Dorsolateral prefrontal cortex (tissue), 122 donors: ENCODE measurements at places on chromosomes 16 and 17.

- peak; percentile 40 for DNase-seq
These were observed 26.4 kb upstream of the CLEC18A start for GRCh38 chr16:69924777-69925191.

- DNase-seq = no peak
These were observed 33.9 kb downstream of the CYTH1 start for GRCh38 chr17:78748048-78748729.

GRCh38 chr16:89615596-89616090 is 2.2 kb downstream of the DPEP1 start:
- DNase-seq = no peak

GRCh38 chr17:71232801-71233559 is 887.8 kb upstream of the SOX9 start:
- no peak for DNase-seq

GRCh38 chr16:46822270-46822669 is 8.7 kb downstream of the C16orf87 start:
- no peak for DNase-seq

DNA sequence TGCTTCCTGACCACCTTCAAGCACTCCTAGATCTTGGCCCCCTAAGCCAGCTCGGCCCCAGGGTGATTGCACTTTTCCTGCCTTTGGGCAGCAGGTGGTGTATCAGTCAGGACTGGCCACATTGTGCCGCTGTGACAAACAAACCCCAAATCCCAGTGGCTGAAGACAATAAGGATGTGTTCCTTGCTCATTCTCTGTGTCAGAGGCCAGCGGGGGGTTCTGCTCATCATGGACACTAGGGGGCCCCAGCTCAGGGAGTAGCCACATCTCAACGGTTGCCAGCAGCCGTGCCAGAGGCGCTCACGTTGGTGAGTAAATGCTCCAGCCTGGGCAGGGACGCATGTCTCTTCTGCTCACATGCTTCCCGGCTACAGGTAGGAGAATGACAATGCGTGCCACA is 60.4 kb downstream of the ZDHHC7 start:
- no peak for DNase-seq

DNA sequence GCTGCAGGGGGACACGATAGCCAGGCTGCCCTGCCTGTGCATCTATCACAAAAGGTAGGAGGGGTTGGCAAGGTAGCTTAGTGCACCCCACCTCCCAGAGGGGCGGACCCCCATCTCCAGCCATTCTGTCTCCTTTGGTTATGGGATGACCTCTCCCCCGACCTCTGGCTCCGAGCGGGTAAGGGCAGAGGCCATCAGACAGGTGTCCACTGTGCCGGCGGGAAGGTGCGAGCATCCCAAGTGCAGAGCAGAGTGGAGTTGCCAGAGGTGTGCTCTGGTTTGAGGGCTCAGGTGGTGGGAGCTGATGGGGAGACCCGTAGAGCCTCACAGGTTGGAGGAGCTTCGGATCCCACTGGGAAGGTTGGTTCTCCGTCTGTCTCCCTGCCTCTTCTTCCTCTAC is 11.7 kb downstream of the LDHD start:
- no peak for DNase-seq

GRCh38 chr17:68301438-68301959 is 10.2 kb downstream of the ARSG start:
- DNase-seq = no peak

DNA sequence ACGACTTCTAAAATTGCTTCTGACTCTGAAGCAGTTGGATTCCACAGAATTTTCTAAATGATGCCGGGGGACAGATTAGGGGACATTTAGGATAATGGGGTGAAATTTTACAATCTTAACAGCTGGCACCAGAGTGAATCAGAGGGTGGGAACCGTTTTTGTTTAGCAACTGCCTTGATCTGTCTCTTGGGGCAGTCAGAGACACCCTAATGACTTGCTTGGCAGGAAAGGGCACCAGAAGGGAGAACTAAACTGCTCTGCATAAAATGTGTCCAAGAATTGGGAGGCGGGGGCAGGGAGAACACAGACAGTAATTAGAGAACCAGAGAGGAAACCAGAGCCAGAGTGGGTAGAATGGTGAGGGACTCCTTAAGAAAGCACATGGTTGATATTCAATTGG is 6.1 kb upstream of the ABCC12 start:
- DNase-seq = no peak

GRCh38 chr16:79717333-79718137 is 117.0 kb upstream of the MAF start:
- no peak for DNase-seq

GRCh38 chr16:22123759-22124490 is 31.6 kb downstream of the VWA3A start:
- no peak for DNase-seq
